RPMI7951 (cell line): ENCODE measurements at places on chromosomes 6 and 20. TPM values are rescaled to one million over a fixed set of nuclear protein-coding genes. Genes with fewer than 3 reads are reported as not detected.

DNA sequence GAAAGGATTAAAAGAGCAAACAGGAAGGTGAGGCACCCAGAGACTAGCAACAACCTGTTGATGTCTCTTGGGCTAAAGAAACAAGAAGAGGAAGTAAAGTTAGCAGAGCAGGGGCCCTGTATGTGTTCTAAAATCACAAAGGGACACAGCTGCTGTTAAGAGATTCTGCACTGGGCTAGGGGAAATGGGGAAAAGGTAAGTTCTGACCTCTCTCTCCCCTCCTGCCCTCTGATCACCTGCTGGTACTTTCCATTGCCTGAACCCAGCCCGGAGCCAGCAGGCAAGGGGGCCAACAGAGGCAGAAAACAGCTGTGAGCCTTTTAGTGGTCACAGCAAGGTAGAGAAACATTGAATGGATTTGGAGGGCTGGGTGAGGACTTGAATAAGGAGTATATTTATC, 13.5 kb upstream of the CNR1 start:
- DNase-seq = no peak

DNA sequence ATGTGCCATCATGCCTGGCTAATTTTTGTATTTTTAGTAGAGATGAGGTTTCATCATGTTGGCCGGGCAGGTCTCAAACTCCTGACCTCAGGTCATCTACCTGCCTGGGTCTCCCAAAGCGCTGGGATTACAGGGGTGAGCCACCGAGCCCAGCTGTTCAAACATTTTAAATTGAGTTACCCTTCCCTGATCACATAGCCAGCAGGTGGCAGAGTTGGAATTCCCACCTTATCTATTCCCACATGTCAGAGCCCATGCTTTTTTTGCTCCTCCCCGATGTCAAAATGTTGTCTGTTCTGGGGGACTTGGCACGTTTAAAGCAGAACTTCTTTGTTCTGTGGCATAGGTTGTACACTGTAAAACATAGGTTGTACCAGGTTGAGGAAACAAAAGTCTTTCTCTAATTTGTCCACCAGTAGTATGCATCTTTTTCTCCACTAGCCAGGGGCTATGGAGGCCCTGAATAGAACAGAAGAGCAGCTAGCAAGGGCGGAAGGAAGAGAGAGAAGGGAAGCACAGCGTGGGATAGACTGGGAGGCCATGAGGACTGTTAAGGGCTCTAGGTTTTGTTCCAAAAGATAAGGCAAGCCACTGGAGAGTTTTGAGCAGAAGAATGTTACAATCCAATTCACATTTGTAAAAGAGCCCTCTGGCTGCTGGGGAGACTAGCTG, 7.3 kb upstream of the LBP start:
- DNase-seq = peak; percentile 46

DNA sequence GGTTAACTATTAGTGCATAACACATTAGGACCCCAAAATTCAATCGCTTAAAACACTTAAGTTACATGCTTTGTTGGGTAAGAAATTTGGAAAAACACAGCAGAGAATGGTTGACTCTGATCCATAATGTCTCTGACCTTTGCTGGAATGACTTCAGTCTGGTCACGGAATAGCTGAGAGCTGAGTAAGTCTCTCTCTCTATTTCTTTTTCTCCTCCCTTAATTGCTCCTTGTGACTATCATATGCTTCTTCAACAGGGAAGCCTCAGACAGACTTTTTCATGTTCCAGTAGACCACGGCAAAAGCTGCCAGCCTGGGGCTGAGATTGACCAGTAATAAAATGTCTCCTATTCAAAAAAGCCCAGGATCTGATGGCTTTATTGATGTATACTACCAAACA, 4.8 kb downstream of the OR12D1 start:
- DNase-seq = peak; percentile 7

DNA sequence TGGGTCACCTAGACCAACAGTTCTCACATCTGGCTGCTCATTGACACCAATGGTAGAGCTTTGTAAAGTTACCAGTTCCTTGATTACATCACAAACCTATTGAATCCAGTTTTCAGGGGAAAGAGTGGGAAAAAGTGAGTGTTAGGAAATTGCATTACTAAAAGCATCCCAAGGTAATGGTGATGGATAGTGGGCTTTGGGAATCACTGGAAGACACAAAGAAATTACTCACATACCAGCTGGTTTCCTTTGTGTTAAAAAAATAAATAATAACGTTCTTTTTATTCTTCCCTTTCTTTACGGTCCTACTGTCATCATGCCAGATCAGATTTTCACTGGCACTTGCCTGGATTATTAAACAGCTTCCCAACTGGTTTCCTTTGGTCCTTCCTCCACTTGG, 370.7 kb downstream of the RFPL4B start:
- no peak for DNase-seq

- no peak for DNase-seq
Measured at GRCh38 chr20:35838205-35838604, 66.4 kb downstream of the PHF20 start.

- peak; percentile 15 for DNase-seq
Measured at GRCh38 chr6:4575714-4576113, 200.5 kb upstream of the CDYL start.

Gene TFAP2D
- total RNA-seq = not detected in 2 replicates

DNA sequence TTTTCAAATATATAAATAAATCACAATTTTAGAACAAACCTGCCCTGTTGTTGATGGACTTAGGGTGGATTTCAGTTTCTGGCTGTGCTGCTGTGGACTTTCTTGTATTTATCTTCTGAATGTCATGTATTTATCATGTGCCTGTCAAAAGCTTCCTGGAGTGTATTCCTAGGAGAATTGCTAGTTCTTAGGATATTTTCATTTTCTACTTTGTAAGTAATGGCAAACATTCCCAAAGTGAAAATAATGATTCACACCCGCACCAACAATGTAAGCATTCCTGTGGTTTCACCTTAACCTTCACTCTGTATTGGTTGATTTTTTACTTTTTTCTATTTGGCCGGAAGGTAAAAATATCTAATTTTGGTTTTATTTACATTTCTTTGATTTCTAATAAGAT, 387.8 kb downstream of the SMOC2 start:
- DNase-seq = no peak

DNA sequence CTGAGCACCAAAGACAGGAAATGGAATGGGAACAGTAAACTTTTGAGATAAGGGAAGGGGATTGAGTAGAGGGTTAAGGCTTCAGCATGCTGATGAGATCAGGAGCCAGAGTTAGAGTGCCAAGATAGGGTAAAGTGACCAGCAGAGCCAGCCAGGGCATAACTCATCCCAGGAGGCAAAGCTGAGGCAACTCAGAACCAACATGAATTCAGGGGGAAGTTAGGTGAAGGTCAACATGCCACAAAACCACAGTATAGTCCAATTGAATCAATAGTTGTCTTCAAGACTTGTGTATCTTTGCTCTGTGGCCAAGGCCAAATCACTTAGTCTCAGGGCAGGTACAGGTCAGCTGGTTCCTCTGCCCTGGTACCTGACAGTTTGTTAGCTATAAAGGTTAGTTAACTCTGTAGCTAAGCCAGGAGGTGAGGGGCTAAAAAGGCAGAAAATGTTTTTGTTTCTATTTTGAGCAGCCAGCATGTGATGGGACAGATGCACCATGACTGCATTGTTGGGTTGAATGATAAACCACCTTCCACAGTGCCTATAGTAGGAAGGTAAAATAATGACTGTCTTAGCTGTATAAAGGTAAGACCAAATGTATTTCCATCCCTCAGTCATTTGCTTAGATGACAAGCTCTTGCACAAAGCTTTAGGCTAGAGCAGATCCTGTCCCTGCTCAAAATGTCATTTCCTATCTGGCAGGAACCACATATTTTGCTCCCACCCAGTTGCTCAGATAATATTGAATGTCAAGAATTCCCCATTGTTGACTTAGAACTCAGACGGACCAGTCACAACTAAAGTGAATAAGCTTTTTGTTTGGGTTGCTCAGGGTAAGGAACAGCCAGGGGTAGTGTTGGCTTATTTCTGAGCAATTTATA, 15.8 kb downstream of the RNF8 start:
- DNase-seq = peak; percentile 7

DNA sequence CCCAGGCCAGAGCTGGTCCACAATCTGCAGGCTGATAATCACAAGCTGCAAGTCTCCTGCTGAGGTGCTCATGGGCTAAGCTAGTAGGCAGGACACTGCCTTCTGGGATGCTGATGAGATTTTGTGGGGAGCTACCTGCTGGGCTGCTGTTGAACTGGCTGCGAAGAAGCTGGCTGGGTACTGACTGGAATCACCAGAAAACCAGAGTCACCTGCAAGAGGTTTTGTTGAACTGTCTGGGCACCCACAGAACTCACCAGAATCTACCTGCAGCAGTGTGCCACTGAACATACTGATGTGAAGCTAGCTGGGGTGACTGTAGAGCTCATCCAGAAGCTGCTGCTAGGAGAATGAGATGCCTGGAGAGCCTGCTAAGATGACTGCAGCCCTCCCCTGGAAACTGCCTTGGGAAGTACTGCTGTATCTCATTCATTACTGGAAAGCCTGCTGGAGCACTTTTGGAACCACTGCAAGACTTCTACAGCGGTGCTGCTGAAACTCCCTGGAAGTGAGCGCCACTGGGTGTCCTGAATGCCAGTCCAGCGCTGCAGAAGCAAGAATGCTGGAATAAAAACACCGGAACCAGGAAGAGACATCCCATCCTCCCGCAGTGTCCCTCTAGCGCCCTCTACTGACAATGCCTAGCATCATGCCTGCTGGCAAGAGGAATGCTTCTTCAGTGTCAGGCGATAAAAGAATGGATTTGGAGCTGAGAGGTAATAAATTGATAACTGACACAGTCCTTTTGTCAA, 64.9 kb upstream of the ARHGAP18 start:
- peak; percentile 78 for DNase-seq

DNA sequence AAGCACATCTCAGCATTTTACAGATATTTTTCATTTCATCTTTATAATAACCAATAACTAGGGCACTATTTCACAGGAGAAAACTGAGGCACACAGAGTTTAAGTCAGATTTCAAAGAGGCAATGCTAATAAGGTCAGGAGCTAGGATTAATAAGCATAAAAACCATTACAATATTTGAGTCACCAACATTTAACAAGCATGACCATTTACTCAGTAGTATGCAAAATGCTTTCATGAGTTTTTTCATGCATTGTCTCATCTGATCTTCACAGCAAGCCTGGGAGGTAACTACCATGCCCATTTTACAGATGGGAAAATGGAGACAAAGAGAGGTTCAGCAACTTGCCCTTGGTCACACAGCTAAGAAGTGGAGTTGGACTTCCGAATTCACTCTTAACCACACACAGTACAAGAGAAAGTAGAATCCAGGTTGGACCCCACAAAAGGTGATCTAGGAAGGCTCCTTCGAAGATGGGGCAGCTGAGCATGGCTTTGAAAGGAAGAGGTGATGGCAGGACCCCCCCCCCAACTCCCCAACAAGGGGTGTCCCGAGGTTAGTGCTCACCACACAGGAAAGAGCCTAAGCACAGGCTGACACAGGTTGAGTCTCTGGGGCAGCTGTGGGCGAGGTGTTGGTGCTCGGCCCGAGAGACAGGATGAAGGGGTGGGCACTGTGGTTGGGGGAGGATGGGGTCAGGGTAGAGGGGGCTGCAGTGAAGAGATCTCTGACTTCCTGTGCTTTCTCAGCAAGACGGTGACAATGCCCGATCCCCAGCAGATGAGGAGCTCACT, 108.8 kb downstream of the PREX1 start:
- no peak for DNase-seq

GRCh38 chr6:4078691-4079471, at the start of gene FAM217A:
TSS of gene FAM217A (minus strand) at chr6:4079137. CDS start at chr6:4077414, 1,723 bp downstream.
- DNase-seq = no peak

Gene PCSK2
- not detected in 2 replicates for total RNA-seq

GRCh38 chr6:43771858-43772680, 2.1 kb downstream of the VEGFA start:
- no peak for DNase-seq

- no peak for DNase-seq
Measured at GRCh38 chr6:20112241-20112640, 100.0 kb downstream of the MBOAT1 start.

Gene NHSL1
- 4.0 and 9.1 TPM in 2 replicates for total RNA-seq

DNA sequence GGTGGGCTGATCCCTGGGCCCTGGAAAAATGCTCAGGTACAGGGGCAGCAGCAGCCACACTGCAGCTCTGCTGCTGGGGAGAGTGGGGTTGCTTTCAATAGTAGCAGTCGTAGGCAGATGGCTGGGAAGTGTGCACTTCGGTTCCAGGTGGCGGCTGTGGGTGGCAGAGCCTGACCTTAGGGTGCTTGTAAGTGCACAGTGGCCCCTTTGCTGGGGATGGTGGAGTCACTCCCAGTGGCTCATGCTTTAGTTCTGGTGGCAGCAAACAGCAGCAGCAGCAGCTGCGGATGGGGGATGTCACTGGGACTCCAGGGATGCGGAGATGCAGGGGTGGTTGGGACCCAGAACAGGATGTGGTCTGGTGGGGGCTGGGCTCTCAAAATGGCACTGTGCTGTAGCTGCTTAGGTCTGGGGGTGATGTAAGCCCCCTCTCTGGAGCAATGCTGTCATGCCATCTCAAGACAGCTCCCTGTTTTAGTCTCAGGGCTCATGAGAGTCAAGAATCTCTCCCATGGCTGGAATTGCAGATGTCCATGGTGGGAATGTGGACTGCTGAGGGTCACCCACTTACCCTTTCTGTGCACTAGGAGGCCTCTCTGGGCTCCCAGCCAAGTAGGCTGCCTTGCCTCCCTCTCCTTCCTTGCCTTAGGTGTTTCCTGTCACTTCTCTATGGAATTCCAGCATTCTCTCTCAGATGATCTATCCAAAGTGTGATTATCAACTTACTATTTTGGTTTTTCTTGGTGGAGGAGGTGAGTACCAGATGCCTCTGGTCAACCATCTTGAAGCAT, 146.7 kb upstream of the SLC22A23 start:
- peak; percentile 65 for DNase-seq

Gene SLC17A1
- not detected in 2 replicates for total RNA-seq

GRCh38 chr6:42742116-42742894, 3.6 kb downstream of the TBCC start:
- DNase-seq = peak; percentile 52

Gene LY6G6F
- total RNA-seq = not detected in 2 replicates

GRCh38 chr6:22807818-22808217, 238.5 kb downstream of the HDGFL1 start:
- no peak for DNase-seq

DNA sequence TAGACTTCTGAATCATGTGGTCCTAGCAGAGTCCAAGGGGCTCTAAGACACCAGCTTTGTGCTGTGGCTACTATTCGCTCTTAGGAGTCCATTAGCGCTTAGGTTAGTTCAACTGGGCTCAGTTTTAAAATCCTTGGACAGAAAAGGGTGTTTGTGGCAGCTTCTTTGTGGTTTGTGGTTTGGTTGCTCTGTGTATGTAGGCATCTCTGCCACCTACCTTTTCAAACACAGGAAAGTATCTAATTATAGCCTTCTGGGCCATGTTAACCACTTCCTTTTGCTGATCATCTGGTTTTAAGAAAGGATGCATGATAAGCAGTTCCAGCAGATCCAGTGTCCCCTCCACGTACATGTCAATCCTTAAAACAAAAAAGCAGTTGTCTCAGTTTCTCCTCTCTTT, 10.8 kb downstream of the GSTA4 start:
- DNase-seq = peak; percentile 85

- DNase-seq = no peak
Measured at GRCh38 chr6:134324766-134325165, 6.9 kb upstream of the SGK1 start.

Gene GNRH2
- total RNA-seq = not detected in 2 replicates
